ENCODE measurements at places on chromosomes 1 and 21. TPM values are rescaled to one million over a fixed set of nuclear protein-coding genes. Genes with fewer than 3 reads are reported as not detected.

GRCh38 chr1:213049232-213049631 lies 1.8 kb upstream of the RPS6KC1 start:
- DNase-seq = no peak

DNA sequence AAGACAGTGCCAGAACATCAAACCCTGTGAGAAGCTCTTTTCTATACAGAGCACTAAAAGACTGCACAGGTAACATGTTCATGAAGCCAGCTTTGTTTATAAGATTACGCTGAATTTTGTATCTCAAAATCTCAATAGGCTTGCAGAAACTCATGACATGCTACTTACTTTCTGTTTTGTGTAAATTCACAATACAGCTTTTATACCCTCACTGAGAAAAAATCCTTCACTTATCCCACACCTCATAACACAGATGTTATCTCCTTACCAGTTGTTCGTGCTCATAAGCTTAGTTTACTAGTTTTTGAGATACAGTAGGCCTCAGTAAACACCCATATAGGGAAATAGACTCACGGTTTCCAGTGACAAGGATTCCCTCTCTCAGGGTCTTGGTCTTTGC lies 24.1 kb upstream of the GBP2 start:
- no peak for DNase-seq

- peak; percentile 85 for DNase-seq
These were observed 2.6 kb downstream of the TAGLN2 start for GRCh38 chr1:159922511-159923202.

GRCh38 chr1:234538062-234538731 lies 59.2 kb upstream of the TARBP1 start:
- DNase-seq = no peak

GRCh38 chr1:168320800-168321450 lies 40.2 kb downstream of the TBX19 start:
- peak; percentile 74 for DNase-seq

DNA sequence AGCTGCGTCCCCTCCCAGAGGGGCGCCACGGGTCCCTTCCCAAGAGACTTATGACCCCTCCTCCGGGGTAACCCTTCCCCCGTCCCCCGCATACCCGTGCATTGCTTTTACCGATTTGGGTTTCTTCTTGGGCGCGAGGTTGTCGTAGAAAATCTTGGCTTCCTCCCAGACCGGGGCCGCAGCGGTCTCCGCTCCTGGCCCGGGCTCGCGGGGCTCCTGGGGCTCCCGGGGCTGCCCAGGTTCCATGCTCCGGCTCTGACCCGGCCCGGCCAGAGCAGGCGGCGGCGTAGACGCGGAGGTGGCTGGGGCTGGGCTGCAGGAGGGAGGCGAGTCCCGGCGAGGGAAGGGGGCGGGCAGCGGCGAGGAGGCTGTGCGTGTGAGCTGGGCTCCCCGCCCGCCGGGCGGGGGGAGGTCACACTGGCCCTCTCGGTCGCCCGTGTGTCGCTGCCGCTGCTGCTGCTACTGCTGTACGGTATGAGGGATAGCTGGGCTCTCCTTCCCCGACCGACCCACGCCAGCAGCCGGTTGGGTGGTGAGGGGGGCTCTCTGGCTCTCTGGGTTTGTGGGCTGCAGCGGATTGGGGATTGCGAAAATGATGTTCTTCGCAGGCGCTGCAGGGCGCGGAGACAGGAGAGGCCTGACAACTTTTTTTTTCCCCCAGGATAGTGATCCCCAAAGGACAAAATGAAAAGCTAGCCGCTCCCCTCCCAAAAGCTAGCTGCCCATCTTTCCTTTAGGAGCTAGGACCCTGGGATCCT lies at the start of gene NT5C1A:
NT5C1A (minus strand) TSS at position 315 of the 758 bp plus-strand sequence; CDS start at position 246, 69 bp downstream.
- peak; percentile 25 for DNase-seq

- no peak for DNase-seq
These were observed 147.1 kb downstream of the SLC45A1 start for GRCh38 chr1:8465013-8465412.

DNA sequence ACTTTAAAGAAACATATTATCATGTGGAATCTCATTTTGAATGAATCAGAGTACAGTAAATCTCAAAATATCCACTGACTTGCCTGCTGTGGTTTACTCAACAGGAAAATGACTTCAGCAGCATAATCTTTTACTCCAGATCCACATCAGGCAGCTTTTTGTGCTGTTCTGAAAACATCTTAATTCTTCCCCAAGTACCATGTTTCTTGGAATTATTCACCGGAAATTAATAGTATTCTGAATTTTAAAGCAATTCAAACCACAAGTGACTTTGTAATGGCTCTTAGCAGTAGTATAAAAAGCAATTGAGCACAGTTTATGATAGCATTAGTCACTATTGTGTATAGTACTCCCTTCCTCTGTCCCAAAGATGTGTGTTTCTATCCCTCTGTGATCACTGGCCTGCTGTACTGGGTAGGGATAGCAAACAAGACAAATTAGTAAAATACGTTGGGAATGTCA lies 64.2 kb upstream of the ERRFI1 start:
- DNase-seq = peak; percentile 86

Gene ELF3
- total RNA-seq = 0.68 TPM

Gene LAPTM5
- total RNA-seq = 0.78 TPM

Gene SPSB1
- total RNA-seq = 16.8 TPM
